ENCODE measurements at places on chromosomes 16 and 17.

DNA sequence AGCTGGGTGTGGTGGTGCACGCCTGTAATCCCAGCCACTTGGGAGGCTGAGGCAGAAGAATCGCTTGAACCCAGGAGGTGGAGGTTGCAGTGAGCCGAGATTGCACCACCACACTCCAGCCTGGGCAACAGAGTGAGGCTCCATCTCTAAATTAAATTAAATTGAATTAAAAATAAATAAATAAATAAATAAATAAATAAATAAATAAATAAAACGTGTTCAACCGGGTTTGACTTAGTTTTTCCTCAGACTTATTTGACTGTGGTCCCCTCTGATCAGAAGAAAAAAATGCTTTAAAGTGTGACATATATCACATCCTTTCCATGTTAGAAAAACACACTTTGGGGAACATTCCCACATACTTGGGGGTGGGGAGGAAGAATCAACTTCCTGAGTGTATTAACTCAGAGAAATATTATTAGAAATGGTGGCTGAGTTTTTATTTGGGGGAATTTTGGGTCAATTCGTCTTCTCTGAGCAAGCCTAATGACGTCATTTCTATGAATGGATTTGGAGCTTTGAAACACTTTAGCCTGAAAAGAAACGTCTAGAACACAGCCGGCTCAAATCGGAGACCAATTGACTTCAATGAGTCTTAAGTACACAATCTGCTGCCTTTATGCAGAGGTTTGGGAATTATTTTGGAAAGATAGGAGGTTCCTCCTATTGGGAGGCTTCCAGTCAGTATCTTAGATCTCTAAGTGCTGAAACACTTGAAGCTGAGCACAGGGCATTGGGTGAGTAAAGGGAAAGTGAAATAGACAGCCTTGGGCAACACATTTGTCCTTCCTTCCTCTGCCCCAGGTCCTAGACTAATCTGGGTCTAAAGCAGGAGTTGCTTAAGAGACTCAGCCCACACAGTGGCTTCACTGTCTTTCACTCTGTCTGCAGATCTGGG lies 132.6 kb downstream of the PITPNC1 start:
- DNase-seq, result no peak

DNA sequence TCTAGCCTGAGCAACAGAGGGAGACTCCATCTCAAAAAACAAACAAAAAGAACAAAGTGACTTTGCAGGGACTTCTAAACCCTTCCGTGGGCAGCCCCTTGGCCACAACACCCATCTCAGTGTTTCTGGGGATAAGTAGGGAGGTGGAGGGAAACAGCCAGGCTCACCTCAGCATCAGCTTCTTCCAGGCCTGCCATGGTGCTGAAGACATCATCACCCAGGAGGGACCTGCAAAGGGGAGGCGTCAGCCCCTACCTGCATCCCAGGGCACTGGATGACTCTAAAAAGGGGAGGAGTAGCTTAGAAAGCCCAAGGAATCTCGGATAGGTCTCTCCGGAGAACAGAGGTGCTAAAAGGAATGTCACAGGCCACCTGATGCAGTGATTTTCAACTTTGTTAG lies 9.8 kb downstream of the FBF1 start:
- DNase-seq, result no peak

DNA sequence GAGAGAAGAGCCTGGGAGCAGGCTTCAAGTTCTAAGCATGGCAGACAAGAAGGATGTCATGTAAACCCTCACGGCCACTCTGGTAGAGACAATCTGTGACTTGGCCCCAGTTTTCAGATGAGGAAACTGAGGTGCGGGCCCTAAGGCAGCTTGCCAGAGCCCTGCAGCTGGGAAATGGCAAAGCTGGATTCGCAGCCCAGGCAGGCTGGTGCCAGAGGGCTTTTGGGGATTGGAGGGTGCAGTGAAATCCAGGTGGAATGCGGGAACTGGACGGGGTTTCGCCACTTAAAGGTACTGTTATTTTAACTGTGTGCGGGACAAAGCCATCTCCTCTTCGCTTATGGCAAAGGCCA lies 477 bp upstream of the OSGIN1 start:
- no peak for DNase-seq

- DNase-seq, result no peak
Measured at GRCh38 chr16:80280557-80280956, 260.2 kb upstream of the DYNLRB2 start.

DNA sequence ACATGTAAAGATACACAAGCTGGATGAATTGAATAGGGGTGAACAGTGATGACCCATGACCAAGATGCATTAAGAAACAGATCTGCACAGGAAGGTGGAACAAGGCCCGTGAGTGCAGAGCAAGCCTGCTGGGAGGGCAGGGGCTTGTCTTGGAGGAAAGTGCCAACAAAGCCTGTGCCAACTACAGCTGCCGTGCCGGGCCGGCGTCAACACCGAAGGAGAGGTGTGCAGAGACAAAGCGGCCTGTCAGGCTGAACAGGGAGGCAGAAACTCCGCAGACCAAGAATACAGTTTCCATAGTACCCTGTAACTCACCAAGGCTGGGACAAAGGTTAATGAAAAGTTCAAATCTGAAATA lies 46.7 kb downstream of the ANKRD11 start:
- DNase-seq, result no peak

GRCh38 chr16:80824623-80825364 lies 20.4 kb upstream of the CDYL2 start:
- DNase-seq, result peak; percentile 40

DNA sequence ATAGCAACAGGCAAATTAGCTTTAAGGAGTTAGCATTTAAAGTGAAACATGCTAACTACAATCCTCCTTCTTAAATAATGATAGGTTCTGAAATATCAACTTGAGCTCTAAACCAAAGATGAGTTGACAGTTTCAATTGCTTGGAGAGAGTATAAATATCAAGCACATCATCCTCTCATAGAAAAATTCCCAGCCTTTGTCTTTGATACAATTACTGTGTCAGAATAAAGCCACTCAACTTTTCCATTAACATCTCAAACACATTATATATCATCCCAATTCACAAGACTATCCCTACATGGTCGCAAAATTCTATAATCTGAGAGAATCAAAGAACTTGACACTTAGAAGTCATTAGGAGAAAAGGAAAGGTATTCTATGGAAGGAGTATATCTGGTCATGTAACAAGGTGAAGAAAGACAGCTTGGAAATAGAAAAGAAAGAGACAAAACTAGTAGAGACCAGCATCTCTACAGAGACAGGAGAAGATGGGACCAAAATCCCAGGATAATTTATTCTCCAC lies 189.8 kb downstream of the CEP112 start:
- no peak for DNase-seq

DNA sequence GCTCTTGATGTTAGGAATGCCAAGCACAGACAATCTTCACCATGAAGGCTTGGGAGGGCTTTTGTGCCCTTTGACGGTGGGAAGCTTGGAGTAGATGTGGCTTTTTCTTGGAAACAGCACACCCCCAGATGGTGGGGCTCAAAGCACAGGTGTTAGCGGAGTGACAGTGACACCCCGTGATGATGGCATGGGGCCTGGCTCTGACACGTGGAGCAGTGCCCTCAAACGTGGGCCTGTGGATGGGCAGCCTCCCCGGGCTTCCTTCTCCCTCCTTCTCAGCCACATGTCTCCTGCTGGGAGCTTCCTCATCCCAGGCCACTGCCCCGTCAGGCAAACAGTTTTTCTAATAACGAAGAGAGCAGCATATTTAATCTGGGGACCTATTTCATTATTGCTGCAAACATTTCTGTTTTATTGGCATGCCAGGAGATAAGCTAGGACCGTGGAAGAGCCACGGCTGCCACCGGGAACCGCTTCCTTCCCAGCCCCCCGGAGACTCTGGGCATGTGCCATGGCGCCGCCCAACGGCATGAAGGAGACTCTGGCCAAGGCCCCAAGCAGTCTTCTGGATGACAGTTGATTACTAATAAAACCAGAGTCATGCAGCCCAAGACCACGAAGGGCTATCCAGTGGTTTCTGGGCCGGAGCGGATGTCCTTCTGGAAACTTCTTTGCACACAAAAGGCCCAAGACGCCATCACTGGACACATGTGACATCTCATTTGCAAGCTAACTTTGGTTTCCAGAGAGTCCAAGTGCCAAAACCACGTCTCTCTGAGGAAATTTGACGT lies 280.3 kb upstream of the FOXF1 start:
- DNase-seq, result no peak

GRCh38 chr16:78780808-78781207 lies 681.4 kb downstream of the WWOX start:
- no peak for DNase-seq

- no peak for DNase-seq
Measured at GRCh38 chr17:39861235-39861634, 2.9 kb downstream of the IKZF3 start.

DNA sequence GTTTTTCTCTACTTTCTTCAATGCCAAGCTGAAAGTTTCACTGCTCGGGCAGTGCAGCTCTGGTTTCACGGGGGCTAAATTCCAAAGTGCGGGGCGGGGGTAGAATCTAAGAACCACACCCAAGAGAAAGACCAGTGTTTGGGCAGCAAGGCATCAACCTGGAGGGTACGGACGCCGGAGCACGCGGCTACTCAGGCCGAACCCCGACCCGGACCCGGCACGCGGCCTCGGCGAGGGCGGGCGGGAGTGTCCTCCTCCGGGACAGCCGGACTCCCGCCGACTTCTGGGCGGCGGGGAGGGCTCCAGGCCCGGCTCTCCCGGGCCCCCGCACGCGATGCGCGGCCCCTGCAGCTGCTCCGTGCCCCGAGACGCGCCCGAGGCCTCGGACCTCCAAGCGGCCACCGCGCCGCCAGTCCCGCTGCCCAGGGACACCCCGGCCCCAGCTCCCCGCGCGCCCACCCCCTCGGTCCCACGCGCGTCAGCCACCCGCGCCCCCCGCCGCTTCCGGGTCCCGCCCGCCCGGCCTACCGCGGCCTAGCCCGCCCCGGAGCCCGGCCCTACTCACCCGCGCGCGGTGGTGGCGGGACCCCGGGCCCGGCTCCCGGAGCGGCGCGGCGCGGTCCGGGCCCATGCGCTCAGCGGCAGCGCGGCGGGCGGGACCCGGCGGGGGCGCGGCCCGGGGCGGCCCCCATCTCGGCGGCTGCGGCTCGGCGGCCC lies 561 bp downstream of the AXIN1 start:
- no peak for DNase-seq

GRCh38 chr17:30219833-30220232 lies 15.7 kb downstream of the SLC6A4 start:
- peak; percentile 75 for DNase-seq

- no peak for DNase-seq
Measured at GRCh38 chr16:71775949-71776348, 32.7 kb downstream of the AP1G1 start.

GRCh38 chr16:1678500-1679098 lies 520 bp downstream of the JPT2 start:
- no peak for DNase-seq

DNA sequence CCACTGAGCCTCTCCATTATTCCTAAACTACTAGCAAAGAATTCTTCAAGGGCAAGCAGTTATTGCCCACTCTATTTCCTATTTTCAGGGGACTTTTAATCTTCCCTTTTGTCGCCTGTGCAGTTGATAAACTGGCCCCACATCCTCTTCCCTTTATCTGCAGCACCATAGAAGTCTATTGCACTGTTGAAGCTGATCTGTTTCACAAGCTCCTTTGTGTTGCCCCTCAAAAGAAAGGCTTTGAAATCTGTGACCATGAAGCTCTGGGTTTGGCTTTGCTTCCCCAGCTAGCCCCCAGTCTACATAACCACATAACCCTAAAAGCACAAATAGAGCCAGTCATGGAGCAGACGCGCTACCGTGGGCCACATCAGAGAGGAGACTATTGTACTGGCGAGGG lies 37.1 kb downstream of the CDRT15 start:
- no peak for DNase-seq

DNA sequence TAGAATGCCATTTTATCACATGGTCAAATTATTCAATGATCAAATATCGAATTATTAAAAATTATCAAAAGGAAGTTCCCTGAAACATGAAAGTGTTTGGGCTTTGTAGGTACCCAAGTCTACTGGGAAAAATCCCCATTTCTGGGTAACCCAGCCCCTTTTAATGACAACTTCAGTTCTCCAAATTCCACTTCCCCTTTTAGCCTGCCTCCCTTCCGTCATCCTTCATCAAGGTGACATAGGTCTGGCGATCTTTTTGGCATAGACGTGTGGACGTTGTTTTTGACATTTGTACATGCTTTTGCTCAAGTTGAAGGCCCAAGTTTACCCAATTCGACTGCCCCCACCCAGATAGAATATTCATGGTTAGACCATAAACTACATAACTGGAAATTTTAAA lies 660.9 kb downstream of the MAF start:
- DNase-seq, result no peak

DNA sequence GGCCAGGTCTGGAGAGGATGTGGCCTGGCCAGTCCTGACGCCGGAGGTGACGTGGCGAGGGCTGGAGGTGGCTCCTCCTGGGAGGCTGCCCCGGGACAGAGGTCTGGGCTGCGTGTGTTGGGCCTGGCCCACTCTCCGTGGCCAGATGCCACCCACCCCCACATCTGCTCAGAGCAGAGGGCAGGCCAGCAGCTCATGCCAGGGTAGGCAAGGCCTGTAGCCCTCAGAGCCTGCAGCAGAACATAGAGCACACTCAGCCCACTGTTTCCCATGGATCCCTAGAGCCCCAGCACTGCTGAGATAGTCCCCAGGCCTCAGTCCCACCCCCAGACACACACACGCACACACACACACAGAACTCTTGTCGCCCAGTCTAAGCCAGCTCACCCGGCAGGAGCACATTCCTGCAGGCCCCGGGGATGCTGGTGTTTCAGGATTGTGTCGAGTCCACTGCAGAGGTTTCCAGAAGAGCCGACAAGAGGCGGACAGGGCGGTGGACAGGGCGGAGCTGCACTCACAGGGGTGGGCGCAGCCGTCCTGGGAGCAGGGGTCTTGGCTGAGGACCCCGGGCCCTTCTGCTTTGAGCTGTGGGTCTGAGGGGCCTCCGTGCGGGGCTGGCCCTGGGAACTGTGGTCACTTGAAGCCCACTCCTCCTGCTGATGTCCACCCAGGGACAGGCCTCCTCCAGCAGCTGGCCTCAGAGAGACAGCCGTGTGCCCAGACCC lies 33.4 kb downstream of the SOX8 start:
- DNase-seq, result no peak

DNA sequence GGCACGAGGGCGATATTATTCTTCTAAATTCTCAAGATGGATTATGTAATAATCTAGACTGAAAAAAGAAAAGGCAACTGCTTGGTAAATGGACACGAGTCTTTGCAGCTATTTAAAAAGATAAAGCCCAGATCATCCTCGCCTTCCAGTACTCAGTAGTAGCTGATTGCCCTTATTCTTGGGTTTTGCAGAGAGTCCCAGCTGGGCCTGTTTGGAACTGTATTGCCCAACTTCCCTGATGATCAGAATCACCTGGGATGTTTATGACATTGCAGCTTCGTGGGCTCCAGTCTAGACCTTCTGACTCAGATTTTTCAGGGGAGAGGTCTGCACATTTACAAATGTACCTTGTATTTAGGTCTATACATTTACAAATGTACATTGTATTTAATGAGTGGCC lies 213.5 kb downstream of the RAB11FIP4 start:
- no peak for DNase-seq

DNA sequence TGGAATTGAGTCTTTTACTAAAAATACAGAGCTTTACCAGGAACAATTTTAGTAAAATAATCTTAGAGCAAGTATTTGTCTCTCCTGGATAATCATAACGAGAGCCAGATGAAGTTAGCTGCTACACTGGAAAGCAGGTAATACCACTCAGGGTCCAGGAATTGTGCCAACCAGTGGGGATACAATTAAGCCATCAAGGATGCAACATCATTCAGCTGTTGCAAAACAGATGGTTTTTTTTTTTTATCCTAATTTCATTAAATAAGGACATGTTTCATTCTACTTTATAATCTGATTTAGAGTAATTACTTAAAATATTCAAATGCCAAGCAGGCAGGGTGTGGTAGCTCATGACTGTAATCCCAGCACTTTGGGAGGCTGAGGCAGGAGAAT lies 10.2 kb downstream of the MMD start:
- DNase-seq, result no peak
